Islet precursor cell (in vitro differentiated cells): ENCODE measurements at places on chromosomes 6 and 20.
A peak's percentile ranks its signal among the peaks of the same experiment; 100 is the strongest.

GRCh38 chr20:47735412-47736400 lies 49.6 kb downstream of the SULF2 start:
- DNase-seq: no peak

- DNase-seq: no peak
Measured at GRCh38 chr6:108337721-108338120, 42.9 kb downstream of the AFG1L start.

GRCh38 chr20:17482536-17482935 lies 48.6 kb downstream of the BFSP1 start:
- DNase-seq: peak; percentile 12

DNA sequence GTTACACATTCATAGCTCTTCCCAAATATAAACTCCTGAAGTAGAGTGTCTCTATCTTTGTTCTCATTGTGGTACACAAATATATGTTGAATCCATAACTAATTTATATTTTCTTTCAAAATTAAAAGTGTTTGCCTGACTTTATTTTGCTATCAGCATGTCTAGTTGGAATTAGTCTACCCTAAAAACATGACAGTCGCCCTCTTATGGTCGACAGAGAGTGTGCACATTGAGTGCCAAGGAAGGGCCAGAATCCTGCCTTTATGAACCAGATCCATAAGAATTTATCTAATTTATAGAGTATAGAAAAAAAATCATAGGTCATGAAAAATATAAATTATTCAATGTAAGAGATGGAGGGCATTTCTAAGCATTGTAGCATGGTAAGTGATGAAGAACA lies 12.3 kb upstream of the DEFB112 start:
- no peak for DNase-seq

DNA sequence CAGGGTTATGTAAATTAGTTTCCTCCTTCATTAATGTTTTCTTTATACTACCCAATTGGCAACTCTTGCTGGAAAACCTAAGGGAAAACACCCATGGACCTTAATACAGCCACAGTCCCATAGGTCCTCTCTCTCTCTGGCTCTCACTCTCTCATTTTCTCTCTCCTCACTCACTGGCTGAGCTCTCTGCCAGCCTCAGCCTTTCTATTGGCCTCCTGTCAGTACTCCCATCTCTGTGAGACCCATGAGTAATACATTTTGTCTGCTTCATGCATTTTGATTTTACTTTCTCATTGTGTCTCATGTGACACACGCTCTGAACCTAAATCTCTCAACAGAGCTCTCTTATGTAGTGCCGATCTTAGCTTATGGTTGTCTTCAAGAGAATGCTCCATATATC lies 907.5 kb downstream of the C6orf118 start:
- DNase-seq: no peak

DNA sequence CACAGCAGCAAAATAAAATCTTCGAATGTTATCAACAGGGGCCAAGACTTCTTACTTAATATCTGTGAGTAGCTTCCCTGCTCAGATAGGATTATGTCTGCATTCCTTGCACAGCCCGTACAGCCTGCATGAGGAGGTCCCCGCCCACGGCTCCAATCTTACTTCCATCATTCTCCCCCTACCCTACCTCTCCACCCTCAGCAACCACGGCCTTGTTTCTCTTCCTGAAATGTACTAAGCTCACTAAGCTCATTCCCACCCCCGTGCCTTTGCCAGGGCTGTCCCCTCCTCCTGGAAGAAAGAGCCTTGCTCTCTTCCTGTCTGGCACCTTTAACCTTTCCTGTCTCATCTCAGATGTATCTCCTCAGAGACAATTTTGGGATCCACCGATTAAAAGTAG lies 120.4 kb downstream of the BCAS1 start:
- no peak for DNase-seq

GRCh38 chr6:119148825-119149525 lies 70.5 kb upstream of the FAM184A start:
- DNase-seq: no peak

DNA sequence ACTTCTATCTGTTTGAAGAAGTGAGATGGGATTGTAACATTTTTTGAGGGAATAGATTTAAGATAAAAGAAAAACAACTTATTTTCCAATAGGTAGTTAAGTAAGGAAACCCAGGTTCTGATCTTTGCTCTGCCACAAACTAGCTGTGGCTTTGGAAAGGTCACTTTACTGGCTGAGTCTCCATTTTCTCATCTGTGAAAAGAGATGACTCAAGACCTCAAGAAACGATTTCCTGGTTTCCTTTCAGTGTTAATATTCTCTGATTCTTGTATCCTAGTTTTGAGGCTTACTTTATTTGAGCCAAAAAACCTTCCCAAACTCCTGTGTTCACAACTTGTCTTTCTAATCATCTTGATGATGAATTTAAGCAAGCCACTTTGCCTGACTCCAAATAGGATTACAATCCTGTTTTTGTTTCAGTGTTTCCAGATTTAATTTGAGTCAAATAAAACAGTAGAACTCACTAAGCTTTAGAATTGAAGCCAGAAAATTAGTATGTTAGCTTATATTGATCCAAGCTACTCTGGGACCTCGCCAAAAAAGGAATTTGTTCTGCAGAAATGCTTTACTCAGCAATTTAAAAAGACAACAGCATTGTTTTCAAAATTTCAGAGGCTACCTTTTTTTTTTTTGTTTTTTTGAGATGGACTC lies 51.1 kb downstream of the ENPP1 start:
- DNase-seq: no peak

GRCh38 chr6:4287811-4288244 lies 152.5 kb upstream of the ECI2 start:
- DNase-seq: no peak
